ENCODE measurements at places on chromosomes 5 and 9. TPM values are rescaled to one million over a fixed set of nuclear protein-coding genes. Genes with fewer than 3 reads are reported as not detected.

Gene DOCK2
- 0.25 TPM for total RNA-seq

Gene PCDHB2
- 118 TPM for total RNA-seq

Gene PAEP
- total RNA-seq = not detected

Gene SUSD3
- 3.1 TPM for total RNA-seq

Gene PCDHA6
- 15.2 TPM for total RNA-seq

Gene NKD2
- 52.8 TPM for total RNA-seq

Gene ISL1
- total RNA-seq = 12.0 TPM

Gene SPINK13
- total RNA-seq = not detected

Gene ZNF879
- total RNA-seq = 8.6 TPM

Gene HDAC3
- 108 TPM for total RNA-seq

Gene ABO
- 2.0 TPM for total RNA-seq

Gene DRD1
- total RNA-seq = 0.40 TPM

Gene PLAC8L1
- 2.6 TPM for total RNA-seq

Gene ROPN1L
- 0.45 TPM for total RNA-seq

Gene KIF2A
- total RNA-seq = 59.0 TPM

Gene GRXCR2
- not detected for total RNA-seq

- DNase-seq = no peak
Measured at GRCh38 chr5:33824516-33825195, 67.1 kb downstream of the ADAMTS12 start.

GRCh38 chr5:119397518-119398380 is 41.9 kb downstream of the TNFAIP8 start:
- DNase-seq = no peak

GRCh38 chr9:37936965-37937364 is 33.0 kb upstream of the SLC25A51 start:
- no peak for DNase-seq

GRCh38 chr5:3347741-3348140 is 247.9 kb upstream of the IRX1 start:
- peak; percentile 5 for DNase-seq

- no peak for DNase-seq
Measured at GRCh38 chr9:30630459-30630858, 1754.0 kb upstream of the ACO1 start.

GRCh38 chr5:176538230-176538988 is 1.2 kb upstream of the RNF44 start:
- no peak for DNase-seq

DNA sequence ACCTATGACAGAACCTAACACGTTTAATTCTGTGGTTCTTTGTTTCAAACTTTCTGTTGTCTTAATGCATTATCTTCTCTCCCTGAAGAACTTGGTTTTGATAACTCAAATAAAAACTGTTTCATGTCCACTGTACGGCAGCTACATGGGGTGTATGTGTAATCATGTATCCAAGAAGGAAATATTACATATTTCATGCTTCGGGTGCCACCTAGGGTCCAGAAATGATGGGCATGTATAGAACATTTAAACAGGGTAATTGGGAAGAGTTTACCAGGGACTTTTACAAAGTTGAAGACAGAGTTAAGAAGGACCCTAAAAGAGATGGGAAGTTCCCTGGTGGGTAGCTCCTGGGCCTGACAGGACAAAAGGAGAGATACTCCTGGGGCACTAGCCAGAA is 291.3 kb downstream of the FBXL7 start:
- no peak for DNase-seq

GRCh38 chr9:133004091-133004998 is 25.9 kb downstream of the GFI1B start:
- DNase-seq = no peak

- DNase-seq = no peak
Measured at GRCh38 chr9:133048595-133048994, 13.2 kb upstream of the CEL start.

- no peak for DNase-seq
Measured at GRCh38 chr5:178391480-178391879, 158.9 kb upstream of the PHYKPL start.

GRCh38 chr5:160280384-160281095 is 31.8 kb downstream of the CCNJL start:
- no peak for DNase-seq

- peak; percentile 77 for DNase-seq
Measured at GRCh38 chr5:112921026-112921832, 798 bp downstream of the REEP5 start.

- peak; percentile 43 for DNase-seq
Measured at GRCh38 chr9:132878695-132879456, at the start of gene SPACA9. TSS of gene SPACA9 (plus strand) at chr9:132878898. CDS start at chr9:132883948, 5,050 bp downstream.

DNA sequence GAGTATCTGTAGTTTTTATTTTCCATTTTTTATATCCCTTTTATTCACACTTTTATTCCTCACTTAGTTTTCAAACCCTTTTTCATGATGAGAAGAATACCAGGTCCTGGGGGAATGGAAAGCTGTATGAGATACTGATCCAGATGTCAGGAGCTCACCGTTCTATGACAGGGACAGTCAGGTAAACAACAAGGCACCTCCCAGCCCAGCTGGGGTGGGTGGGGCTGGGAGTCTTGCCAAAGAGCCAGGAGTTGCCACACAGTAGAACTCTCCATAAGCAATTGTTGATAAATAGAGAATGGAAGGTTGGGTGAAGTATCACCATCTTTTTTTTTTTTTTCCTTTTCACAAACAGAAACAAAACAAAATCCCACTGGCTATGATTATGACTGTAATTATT is 225.8 kb downstream of the NSG2 start:
- DNase-seq = no peak

GRCh38 chr9:21267485-21268346 is 27.9 kb upstream of the IFNA14 start:
- DNase-seq = no peak

DNA sequence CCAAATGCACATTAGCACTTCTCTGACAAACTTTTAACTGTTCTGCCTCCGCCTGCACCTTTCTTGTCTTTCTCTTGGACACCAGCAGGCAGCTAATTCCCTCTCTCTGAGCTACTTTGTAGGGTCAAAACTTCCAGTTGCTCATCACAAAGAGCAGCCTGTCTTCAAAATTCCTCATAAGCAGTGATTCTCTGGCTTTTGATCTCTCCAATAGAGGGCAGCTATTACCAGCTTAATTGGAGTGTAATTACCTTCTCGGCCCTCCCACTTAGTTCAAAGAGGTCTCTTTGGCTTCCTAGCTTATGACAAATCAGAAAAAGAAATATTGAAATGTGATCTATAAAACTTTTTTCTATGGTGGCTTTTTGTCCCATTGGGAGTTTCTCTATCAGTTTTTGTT is 43.6 kb upstream of the RAD23B start:
- DNase-seq = no peak

GRCh38 chr9:89923961-89924504 is 319.2 kb downstream of the GADD45G start:
- no peak for DNase-seq

DNA sequence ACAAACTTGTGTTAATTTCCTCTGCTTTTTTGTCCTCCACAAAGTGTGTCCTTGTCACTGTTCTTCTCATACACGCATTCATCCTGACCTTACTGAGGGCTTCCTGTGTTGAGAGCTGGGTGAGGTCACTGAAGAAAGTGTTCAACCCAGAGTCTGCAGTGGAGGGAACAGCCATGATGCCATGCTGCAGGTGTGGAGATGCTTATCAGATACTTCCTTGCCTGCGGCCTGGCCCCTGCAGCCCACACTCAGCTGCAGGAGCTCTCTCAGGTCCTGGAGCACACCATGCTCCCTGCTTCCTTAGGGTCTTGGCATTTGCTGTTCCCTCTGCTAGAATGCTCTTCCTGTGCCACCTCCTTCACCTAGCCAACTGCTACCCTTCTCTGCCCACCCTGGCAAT is 108.1 kb upstream of the SPRY4 start:
- no peak for DNase-seq

- no peak for DNase-seq
Measured at GRCh38 chr5:61748651-61749050, 416.6 kb downstream of the ZSWIM6 start.

DNA sequence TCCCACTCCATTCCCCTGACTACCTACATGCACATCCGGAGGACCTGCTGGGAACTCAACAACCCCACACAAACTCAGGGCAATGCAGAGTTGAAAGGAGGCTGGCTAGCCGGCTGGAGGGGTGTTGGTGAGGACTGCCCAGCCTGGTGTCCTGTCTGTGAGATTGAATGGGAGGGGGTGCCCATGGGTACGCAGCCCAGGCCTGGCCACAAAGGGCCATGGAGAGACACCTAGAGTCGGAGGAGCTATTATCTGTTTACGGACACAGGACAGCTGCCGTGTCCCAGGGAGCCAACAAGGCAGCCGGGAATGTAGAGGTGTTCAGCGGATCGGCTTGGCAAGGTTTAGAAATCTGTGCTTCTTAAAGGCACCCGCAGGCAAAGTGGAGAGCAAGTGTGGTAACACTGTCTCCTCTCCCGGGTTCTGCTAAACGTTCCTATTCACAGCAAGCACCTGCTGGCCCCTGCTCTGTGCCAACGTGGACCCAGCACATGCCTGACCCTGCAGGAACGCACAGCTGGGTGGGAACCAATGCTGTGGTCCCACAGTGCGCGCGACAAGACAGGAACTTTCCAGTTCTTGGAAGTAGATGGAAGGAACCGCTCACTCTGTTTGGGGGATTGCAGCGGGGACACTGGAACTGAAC is 166.7 kb downstream of the DAB2IP start:
- DNase-seq = no peak

GRCh38 chr9:123741214-123741613 is 188.7 kb downstream of the DENND1A start:
- DNase-seq = no peak

- no peak for DNase-seq
Measured at GRCh38 chr5:157322581-157322980, 56.7 kb downstream of the CYFIP2 start.

GRCh38 chr9:26669701-26670670 is 222.6 kb downstream of the CAAP1 start:
- DNase-seq = no peak

- DNase-seq = no peak
Measured at GRCh38 chr9:111484572-111484894, 350 bp upstream of the ECPAS start.

GRCh38 chr9:25891527-25891926 is 213.3 kb upstream of the TUSC1 start:
- no peak for DNase-seq
